Stimulated activated CD4-positive, alpha-beta T cell treated with anti-CD3 and anti-CD28 coated beads, Interleukin-12 subunit alpha, Interleukin-12 subunit beta, amount 100 ng/mL, for 4 hours (primary cell): ENCODE measurements at places on chromosomes 5 and 9.

GRCh38 chr5:50675385-50675784, 8.9 kb downstream of the PARP8 start:
- DNase-seq: no peak

DNA sequence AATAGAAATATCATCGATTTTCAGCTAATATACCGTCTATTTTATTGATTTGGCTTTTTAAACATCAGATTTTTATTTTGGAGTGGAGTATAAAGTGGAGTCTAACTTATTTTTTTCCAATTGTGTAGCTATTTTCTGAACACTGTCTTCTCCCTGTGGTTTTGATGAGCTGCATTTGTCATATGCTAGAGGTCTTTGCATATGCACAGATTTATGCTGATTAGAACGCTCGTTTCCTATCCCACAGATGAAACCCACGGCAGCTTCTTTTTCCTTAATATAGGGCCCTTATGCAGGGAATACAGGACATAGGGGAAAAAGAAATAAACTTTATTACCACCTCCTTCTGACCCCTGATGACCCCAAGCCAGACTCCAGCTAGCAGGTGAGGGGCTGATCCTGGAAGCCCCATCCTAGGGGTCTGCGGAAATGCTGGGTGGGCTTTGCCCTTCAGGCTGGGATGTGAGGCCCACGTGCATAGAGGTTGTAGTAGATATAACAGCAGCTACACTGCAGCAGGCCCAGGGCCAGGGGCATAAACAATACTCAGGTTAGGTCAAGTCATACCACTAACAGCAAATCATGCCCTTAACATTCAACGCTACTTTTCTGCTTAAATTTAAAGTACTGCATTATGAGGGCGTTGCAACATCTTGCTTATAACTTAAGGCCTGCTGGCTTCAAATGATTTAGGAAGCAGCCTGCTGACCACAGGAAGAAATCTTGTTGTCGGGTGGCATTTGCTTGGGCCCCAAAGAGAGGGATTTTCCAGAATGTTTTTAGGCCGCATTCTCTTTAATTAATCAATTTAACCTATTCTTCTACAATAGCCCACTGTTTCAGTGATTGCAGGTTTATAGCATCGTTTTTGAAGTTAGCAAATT, 28.5 kb downstream of the MVB12B start:
- DNase-seq: no peak

DNA sequence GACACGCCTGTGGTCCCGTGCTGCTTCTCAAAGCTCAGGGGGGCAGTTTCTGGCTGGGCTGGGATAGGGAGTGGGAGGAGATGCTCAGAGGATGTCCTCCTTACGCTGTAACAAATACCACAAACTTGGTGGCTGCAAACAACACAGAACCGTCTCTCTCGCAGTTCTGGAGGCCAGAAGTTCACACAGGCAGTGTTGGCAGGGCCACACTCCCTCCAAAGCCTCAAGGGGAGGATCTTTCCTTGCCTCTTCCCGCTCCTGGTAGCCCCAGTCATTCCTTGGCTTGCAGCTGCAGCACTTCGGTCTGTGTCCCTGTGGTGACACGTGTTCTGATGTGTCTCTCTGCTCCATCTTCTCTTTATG, 10.4 kb upstream of the ORM1 start:
- no peak for DNase-seq

DNA sequence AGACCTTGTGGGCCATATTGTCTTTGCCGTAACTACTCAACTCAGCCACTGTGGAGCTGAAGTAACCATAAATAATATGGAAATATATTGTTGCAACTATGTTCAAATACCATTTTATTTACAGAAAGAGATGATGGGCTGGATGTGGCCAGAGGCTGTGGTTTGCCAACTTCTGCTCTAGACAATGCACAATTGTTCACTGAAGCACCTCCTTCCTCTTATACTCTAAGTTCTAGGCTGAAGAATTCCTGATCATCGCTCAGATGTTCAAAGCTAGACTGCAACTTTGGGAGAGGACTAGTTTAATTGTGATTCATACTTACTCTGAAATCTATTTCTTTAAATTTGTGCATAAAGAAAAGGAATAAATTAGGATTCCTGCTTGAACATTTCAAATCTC, 245.0 kb downstream of the TAF11L14 start:
- no peak for DNase-seq

GRCh38 chr5:178535299-178536175, 54.7 kb downstream of the COL23A1 start:
- DNase-seq: no peak

DNA sequence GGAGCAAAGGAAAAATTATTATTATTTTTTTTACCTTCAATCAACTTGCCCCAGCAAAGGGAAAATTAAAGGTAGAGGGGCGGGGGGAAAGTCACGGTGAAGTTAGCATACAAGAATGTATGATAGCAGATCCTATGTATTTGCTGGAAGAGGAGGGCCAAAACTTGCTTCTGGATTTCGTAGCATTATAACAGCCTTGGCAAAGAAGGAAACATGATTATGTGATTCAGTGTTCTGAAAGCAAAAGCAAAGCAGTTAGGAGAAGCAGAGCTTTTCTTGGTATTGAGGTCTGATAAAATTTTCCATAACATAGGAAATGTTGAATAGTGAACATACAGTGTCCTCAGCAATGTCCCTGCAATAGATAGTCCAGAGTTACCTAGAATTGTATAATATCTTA, 32.4 kb downstream of the MAST4 start:
- DNase-seq: no peak

- no peak for DNase-seq
Observed at GRCh38 chr5:78586251-78586650, 62.3 kb downstream of the LHFPL2 start.

- DNase-seq: no peak
Observed at GRCh38 chr5:145637396-145637795, 197.7 kb downstream of the PRELID2 start.

DNA sequence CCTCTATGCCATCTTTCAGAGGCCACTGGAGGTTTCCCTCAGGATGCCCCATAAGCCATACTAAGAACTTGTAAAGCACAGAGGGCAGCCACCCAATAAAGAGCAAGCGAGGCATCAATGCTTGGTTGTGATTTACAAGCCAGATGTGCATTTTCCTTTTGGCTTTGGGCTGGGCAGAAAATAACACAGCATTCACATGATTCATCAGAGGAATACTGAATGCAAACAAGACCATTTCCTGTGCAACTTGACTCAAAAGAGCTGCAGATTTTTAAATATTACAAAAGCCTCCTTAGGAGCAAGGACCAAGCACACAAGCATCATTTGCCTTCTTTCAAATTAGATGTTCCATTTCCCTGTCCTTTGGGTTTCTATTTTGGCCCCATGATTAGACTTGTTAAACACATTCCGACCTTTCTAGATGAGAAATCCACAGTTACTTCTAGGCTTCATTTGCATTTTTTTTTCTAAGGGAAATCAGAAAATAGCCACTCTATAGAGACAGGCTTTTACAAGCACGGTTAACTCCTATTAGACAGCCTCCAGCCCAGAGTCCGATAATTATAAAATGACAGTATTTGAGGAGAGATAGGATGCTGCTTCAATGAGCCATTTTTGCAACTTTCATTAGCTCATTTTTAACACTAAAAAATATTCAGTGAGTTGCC, 207.8 kb downstream of the SEMA5A start:
- DNase-seq: no peak

- DNase-seq: no peak
Observed at GRCh38 chr5:133483406-133484090, 128.8 kb downstream of the FSTL4 start.

DNA sequence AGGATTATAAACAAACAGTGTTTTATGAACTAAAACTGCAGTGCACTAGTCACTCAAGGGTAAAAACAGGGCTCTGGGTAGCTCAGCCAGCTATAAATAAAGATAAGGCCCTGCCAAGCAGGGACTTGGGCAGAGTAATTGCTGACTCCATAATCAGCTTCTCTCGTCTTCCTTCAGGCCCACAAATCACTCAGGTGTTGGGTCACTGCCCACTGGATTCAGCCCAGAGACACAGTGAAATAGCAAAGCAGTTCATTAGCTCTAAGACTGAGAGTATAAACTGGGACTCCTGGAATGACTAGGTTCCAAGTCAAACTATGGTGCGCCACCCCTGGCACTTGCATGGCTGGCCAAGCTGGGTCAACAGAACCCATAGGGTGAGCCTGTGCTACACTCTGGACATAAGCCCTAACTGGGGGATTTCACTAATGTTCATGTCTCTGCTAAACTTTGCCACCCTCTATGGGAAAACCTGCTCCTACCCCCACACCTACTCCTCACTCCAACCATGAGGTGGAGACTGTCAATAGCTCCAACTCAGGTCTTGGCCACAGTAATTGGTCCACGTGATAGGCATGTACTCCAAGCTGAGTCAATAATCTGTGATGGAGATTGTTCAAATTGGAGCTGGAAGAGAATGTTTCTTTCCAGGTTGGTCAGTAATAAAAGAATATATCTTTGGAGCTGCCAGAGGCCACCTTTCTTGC, 158.5 kb downstream of the SLIT3 start:
- no peak for DNase-seq

- DNase-seq: no peak
Observed at GRCh38 chr5:113119246-113119924, 142.8 kb downstream of the DCP2 start.
